ENCODE measurements at places on chromosomes 6 and 20.

GRCh38 chr6:115706324-115706723, 354.4 kb downstream of the FRK start:
- DNase-seq: no peak

DNA sequence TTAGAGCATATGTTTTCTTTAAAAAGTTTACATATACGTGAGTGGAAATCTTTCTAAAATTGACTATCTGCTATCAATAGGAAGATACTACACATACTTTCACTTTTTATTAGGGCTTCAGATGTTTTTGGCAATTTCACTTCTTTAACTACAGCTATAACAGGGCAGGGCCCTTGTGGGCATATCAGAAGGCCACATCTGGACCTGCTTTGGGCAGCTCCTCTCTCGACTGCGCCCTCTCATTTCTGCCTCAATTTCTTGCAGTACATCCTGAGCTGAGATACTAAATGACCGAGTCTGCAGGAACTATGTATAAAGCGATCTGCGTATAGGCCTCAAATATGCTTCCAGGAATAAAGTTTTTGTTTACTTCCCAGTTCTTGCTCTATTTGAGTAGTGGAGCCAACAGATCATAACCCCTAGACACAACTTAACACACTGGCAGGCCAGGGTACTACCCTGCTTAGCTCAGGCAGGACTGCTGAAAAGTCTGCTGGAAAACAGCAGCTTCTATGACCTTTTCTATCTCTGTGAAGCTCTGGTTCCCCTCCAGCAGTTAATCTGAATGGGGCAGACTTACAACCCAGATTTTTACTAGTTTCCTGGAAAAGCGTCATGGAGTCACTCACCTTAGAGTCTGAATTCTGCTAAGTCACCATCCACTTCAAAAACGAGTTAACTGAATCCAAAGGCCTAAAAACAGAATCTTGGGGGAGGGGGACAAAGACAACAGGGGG, 12.7 kb downstream of the GCLC start:
- no peak for DNase-seq

DNA sequence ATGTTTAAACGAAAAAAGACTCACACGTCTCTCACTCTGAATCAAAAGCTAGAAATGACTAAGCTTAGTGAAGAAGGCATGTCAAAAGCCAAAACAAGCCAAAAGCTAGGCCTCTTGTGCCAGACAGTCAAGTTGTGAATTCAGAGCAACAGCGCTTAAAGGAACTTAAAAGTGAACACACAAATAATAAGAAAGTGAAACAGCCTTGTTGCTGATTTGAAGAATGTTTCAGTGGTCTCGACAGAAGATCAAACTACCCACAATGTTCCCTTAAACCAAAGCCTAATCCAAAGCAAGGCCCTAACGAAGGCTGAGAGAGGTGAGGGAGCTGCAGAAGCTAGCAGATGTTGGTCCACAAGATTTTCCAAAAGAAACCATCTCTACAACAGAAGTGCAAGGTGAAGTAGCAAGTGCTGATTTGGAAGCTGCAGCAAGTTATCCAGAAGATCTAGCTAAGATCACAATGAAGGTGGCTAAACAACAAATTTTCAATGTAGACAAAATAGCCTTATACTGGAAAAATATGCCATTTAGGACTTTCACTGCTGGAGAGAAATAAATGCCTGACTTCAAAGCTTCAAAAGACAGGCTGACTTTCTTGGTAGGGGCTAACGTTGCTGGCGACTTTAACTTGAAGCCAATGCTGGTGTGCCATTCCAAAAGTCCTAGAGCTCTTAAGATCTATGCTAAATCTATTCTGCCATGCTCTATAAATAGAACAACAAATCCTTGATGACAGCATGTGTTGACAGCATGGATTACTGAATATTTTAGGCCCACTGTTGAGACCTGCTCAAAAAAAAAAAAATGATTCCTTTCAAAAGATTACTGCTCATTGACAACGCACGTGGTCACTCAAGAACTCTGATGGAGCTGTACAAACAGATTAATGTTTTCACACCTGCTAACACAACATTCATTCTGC, 40.3 kb downstream of the SEC63 start:
- DNase-seq: no peak

DNA sequence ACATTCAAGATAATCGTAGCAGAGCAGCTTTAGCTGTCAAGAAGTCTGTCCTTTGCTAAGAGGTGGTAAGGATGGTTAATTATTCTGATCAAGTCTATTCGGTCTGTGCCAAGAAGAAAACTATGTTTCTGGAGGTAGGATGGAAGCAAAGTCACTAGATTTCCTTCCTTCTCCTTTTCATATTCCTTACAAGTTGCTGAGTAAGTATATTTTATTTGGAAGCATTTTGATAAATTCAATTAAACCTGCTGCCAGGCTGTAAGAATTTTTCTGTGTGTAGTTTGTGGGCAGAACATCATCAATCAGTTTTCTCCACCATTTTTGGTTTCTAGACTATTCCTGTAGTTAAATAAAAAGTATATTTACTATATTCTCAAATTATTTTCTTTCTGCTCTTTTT, 311.3 kb downstream of the PRKN start:
- no peak for DNase-seq

DNA sequence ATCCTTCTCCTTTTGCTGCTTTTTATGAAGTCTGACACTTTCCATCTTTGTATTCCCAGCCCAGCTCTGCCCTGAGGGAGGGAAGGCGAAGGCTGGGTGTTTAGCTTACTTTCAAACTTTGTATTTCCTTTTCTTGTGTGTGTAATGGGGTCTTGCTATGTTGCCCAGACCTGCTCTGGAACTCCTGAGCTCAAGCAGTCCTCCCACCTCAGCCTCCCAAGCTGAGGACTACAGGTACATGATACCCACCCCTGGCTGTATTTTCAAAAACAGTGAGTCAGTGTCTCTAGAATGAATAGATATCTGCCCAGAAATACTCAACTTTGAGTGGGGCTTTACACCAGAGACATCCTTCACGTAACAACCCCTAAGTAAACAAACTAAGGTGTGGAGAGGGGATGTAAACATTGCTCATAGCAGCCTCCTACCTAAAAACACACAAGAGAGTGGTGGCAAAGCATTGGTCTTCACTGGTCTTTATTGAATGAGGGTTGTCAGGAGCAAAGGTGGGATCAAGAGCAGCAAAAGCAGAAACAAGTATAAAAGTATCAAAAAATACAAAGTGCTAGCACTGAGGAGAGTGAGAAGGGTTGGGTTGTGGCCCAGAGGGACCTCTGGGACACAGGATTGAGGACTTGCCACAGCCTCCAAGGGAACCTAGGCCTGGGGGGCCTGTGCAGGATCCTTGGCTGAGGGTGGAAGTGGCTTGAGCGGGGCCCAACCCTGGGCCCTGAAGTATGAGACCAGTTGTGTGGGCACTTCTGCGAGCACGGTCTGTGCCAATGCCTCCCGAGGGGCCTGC, 10.2 kb downstream of the SPAG4 start:
- DNase-seq: no peak

DNA sequence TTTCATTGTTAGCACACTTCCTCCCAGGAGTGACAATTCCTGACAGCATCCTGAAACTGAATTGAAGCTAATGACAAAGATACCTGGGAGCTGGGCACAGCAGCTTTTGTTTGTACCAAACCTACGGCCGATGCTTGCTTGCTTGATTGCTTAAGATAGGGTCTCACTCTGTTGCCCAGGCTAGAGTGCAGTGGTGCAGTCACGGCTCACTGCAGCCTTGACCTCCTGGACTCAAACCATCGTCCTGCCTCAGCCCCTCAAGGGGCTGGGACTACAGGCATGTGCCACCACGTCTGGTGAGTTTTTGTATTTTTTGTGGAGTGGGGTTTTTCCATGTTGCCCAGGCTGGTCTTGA, 84.7 kb upstream of the SCP2D1 start:
- no peak for DNase-seq

GRCh38 chr6:142518126-142518525, 216.3 kb downstream of the ADGRG6 start:
- peak; percentile 49 for DNase-seq

- DNase-seq: peak; percentile 62
Observed at GRCh38 chr6:113936093-113936934, 34.6 kb downstream of the HDAC2 start.

GRCh38 chr6:88881451-88881850, 82.0 kb downstream of the RNGTT start:
- no peak for DNase-seq

GRCh38 chr6:9523462-9523861, 891.4 kb downstream of the TFAP2A start:
- no peak for DNase-seq

GRCh38 chr20:50996901-50997865, 25.7 kb downstream of the KCNG1 start:
- DNase-seq: no peak

GRCh38 chr20:50112512-50113419, at the start of gene UBE2V1:
UBE2V1 (minus strand) TSS chr20:50113150; CDS start chr20:50113128, 22 bp downstream.
- peak; percentile 91 for DNase-seq

GRCh38 chr6:128432394-128432793, 88.0 kb downstream of the PTPRK start:
- DNase-seq: no peak

DNA sequence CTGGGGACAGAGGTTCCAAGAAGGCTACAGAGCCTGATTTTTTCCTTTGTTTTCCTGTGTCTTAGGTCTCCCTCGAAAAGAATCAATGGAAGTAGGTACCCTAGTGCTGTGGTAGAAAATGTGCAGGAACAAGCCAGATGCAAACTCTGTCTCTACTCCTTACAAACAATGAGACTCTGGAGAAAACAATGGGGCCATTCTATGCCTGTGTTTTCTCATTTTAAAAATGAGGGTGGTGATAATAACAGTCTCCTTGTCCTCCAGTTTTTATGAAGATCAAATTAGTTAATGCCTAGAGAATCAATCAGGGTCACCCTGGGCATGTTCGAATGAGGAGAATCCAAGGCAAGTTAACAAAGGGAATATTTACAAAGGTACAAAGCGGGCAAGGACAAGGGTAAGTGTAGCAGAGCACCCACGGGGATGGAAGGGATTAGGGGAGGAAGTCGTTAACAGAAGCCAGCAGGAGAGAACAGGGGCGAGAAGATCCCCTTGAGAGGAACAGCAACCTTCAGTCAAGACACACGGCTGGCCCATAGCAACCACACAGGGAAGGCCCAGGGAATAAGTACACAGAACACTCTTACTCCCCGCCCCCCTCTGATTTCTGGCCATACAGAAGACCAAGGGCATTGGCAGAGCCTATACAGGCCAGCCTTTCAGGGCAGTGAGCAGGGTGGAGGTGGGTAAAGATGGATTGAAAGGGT, 342.8 kb downstream of the PTPRT start:
- DNase-seq: no peak

DNA sequence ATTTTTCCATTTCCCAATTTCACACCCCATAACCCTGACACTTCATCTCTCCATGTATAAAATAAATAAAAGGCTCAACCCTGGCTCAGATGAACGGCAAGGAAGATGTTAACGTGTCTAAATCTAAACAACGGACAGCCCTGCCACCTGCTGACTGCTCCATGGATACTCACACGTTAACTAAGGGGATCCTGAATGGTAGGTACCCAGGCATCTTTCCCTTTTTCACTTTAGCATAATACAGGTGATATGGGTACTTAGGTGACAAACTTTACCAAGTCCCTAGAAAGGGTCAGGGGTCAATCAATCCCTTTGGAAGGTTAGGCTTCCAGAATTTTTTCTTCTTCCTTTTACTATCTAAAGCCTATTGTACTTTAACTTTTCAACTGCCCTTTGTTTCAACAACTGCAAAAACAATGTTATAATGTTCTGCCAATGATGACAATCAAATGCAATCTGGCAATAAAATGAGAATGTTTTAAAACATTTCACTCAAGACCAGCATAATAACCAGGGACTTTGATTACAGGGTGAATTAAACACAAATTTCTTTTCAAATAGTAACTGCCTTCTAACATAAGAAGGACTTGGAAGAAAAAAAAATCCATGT, 52.4 kb upstream of the IPCEF1 start:
- no peak for DNase-seq

- no peak for DNase-seq
Observed at GRCh38 chr20:17749978-17750721, 50.4 kb downstream of the BANF2 start.

- no peak for DNase-seq
Observed at GRCh38 chr20:2822073-2822472, 5.9 kb downstream of the TMEM239 start.

GRCh38 chr6:36979347-36979742, 6.7 kb downstream of the MTCH1 start:
- DNase-seq: no peak

DNA sequence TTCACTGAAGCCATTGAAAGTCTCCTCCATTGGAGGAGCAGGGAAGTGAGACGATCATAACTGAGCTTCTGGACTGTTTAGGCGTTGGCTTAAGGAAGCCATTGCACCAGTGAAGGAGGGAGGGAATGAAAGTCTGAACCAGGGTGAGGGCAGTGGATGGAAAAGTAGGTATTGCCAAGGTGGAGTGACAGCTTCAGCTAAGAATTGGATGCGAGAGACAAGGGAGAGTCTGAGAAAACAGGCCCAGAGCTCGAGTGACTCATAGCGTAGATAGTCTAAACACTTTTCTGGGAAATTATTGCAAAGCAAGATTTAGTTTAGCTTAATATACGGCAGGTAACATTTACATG, 4.5 kb downstream of the DSP start:
- no peak for DNase-seq

DNA sequence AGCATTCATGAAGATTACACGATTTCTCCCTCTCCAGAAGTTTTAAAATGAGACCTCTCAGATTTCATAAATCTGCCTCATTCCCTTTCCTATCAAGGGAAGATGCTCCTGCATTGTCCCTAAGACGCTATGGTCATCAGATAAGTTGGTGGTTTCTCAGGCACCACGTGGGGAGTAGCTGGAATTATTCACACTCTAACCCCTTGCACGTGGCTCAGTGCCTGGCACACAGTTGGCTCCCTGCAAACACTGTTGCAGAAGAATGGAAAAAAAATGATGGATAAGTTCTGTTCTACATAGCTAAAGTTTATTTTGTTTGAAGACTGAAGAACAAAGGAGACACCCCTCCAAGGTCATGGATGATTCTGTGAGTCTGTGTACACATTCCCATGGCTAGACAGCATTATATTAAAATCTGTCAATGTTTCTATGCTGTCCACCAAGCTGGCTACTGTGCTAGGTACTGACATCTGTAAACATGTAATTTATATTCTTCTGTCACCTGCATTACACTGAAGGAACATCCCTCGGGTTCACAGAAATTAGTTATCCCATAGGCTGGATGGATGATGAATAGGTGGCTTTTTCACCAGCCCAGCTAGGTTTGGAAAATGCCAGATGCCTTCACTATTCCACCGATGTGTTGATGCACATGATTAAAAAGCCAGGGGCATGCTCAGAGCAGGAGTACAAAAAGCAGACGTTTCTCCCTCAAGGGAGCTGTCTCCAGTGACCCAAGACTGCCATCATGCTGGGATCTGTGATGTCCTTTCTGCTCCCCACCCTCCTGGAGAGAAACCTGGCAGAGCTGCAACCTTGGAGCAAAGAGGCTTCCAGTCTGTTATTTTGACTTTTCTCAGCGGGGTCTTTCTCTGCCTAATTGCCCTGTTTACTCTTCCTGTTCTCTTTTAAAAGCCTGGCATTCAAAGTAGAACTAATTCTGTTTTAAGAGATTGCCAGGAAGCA, 610.5 kb downstream of the UTRN start:
- DNase-seq: peak; percentile 20

DNA sequence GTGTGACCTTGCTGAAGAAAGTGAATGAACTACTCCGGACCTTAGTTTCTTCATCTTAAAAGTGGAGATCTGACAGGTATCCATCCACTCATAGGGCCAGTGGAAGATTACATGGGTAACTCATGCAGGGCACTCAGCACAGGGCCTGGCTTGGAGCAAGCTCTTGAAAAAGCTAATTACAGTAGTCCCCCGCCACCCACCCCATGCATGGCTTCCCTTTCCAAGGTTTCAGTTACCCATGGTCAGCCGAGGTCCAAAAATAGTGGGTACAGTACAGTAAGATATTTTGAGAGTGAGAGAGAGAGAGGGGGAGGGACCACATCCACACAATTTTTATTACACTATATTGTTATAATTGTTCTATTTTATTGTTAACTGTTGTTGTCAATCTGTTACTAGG, 7.1 kb upstream of the PMEPA1 start:
- DNase-seq: no peak
